H1 (cell line): ENCODE measurements at places on chromosomes 12 and 14.

GRCh38 chr12:48281811-48282210, 68.9 kb downstream of the ZNF641 start:
- DNase-seq: no peak

DNA sequence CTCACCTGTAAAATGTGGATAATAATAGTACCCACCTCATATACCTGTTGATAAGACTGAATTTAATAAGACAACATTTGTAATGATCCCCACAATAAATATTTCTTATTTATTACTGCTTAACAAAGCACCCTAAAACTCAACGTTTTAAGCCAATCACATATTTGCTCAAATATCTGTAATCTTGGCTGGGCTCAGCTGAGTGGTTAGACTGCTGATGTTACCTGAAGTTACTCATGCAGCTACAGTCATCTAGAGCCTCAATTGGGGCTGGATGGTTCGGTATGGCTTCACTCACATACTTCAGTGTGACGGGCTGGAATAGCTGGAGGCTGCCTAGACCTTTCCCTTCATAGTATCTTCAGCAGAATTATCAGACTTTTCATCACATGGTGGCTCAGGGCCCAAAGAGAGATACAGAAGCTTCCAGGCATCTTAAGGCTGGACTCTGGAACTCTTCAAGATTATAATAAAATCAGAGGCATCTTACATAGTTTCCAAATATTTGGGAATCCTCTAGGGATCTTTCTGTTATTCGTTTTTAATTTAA, 4.3 kb upstream of the OR5AU1 start:
- DNase-seq: no peak

- no peak for DNase-seq
Observed at GRCh38 chr14:77278461-77279230, 7.6 kb upstream of the NGB start.

DNA sequence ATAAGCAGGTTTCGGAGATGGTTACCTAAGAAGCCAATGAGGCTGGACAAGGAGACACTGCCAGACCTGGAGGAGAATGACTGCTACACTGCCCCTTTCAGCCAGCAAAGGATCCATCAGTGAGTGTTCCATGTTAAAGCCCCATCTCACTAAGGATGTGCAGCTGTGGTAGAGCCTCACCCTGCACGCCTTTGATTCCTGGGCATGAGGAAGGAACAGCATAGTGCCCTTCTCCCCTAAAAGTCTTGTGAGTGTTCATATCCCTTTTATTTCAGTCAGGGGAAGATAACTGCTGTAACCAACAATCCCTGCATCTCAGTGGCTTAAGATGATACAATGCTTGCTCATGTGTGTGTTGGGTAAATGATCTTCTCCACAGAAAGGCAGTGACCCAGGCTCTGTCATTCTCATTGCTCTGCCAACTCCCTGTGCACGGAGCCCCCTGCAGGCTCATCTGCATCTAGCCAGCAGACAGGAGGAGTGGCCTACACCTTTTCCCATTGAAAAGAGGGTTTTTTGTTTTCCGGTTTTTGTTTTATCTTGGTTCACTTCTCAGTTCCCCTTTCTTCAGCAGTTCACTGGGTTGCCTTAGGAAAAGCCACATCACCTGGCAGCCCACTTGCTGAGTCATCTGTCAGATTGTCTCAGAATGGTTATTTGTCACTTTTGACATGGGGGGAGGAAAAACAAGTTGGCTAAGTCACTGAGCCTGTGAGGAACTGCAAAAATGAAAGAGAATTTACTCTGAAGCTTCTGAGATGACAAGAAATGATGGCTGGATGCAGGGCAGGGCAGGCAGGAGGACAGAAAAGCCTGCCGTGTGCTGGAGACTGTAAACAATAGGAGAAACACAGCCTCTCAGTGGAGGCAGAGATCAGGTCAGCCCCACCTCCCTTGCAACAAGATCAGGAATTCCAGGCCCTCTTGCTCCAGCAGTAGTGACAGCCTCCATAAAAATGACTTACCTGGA, 193.3 kb downstream of the ANO4 start:
- no peak for DNase-seq

- DNase-seq: no peak
Observed at GRCh38 chr14:56002342-56002741, 115.9 kb upstream of the PELI2 start.

GRCh38 chr12:58184212-58184611, 242.8 kb downstream of the ATP23 start:
- DNase-seq: no peak

DNA sequence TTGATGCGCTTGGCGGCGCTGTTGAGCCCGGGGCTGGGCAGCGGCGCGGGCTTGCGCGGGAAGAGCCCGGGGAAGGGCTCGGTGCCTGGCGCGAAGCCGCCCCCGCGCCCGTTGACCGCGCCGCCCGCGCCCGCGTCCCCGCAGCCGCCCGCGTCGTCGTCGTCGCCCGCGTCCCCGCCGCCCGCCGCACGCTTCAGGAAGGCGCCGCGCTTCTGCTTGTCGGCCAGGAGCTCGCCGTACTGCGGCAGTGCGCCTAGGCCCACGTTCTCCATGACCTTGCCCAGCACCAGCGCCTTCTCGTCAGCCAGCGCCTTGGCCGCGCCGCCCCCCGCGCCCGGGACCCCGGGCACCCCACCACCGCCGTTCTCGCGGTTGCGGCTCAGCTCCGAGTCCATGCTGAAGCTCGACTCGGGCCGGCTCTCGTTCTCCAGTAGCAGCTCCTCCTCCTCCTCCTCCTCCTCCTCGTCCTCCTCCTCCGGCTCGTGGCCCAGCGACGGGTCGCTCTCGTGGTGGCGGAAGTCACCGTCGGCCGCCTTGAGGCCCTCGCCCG, 97.2 kb downstream of the BCL11B start:
- no peak for DNase-seq

DNA sequence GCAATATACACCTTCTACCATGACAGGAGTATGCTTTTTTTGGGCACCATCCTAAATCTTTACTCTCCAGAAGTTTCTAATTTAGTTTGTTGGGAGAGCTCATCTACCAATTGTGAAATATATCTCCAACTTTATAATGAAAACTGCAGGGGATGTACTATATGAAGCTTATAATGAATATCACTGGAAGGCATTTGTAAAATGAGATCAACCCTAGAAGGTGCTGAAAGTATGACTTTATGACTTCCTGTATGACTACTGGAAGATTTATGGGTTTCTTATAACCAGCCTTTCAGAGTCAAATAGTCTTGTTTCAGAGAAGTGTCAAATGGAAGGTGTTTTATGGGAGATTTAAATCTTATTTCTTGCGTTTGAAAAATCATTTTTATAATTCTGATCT, 122.9 kb downstream of the MYRFL start:
- DNase-seq: no peak

DNA sequence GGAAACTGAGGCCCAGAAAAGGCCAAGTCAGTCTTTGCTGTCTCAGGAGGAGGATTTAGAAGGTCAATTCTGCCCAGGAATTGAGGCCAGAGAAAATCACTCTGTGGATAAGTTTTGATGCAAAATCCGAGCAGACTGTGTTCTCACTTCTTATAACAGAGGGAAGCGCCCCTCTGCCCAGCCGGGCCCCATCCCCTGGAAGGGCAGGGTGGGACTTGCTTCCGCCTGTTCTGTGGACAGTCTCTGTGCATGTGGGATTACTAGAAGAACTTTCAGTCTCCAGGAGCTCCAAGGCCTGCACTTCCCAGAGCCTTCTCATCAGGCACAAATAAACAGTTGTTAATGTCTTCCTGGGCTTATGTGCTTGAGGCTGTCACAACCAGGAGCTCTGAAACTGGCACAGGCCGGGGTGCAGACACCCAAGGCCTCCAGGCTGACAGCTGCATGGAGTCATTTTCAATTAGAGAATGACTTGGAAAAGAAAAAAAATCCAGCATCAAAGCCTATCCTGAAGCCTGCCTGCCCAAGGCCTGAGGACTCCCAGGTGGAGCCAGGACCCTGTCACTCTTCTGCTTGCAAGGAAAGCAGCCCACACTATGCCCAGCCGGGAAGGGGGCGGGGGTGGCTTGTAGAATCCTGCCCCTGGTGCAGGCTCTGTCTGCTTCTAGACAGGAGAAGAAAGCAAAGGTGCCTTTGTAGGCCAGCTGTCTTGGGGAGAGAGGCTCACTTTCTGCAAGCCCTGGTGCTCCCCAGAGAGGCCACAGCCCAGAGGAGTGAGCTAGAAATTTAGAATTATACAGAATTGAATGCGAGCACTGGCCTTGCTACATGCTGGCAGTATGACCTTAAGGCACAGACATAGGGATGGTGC, 84.7 kb downstream of the NTF3 start:
- DNase-seq: no peak

- DNase-seq: no peak
Observed at GRCh38 chr14:101834800-101835547, 73.5 kb downstream of the PPP2R5C start.

GRCh38 chr12:7712841-7713442, 1.7 kb downstream of the DPPA3 start:
- DNase-seq: no peak

DNA sequence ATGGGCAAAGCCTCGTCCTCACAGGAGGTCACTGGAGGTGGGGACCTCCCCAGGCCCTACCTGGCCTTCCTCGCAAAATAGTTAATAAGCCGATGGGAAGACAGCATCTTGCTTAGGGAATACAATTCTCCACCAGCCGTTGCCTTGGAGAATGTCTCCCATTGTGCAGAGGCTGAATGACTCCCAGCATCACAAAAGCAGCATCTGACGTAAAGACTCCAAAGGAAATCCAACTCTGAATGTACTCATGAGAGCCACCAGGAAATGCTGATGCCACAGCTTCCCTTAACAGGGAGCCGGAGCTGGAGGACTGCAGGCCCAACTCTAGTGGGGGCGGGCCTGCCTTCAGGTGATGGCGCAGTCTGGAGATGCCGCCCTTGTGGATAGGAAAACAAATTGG, 15.5 kb downstream of the CCDC63 start:
- no peak for DNase-seq

- no peak for DNase-seq
Observed at GRCh38 chr14:32492457-32492856, 163.4 kb downstream of the AKAP6 start.

GRCh38 chr12:114395755-114396152, 10.2 kb downstream of the TBX5 start:
- no peak for DNase-seq

GRCh38 chr14:98198385-98198784, 1073.6 kb downstream of the BCL11B start:
- no peak for DNase-seq

DNA sequence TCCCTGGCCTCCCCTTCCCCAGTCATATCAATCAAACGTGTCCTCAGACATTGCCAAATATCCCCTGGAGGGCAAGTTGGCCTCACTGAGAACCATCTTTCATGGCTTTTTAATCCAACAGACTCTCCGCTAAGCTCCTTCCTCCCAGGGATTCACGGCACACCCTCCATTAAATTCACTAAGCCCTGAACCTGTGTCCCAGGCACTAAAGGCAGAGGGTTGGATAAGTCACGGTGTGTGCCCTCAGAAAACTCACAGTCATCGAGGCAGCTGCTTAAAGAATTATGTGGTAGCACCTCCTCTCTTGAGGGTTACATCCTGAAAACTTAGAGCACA, 167.1 kb downstream of the PIWIL1 start:
- DNase-seq: no peak

GRCh38 chr12:79331870-79332269, 358.9 kb downstream of the PAWR start:
- no peak for DNase-seq

DNA sequence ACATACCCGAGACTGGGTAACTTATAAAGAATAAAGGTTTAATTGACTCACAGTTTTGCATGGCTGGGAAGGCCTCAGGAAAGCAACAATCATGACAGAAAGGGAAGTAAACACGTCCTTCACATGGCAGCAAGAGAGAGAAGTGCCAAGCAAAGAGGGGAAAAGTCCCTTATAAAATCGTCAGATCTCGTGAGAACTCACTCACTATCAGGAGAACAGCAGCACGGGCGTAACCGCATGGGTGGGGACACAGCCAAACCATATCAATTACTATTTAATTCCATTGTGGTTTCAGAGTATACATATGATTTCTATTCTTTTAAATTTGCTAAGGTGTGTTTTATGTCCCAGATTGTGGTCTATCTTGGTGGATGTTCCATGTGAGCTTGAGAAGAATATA, 117.9 kb downstream of the SCAF11 start:
- DNase-seq: no peak

GRCh38 chr12:109308534-109309380, at the start of gene FOXN4:
Gene FOXN4 (minus strand): TSS chr12:109309284. CDS start chr12:109308321, 963 bp downstream.
- DNase-seq: no peak

DNA sequence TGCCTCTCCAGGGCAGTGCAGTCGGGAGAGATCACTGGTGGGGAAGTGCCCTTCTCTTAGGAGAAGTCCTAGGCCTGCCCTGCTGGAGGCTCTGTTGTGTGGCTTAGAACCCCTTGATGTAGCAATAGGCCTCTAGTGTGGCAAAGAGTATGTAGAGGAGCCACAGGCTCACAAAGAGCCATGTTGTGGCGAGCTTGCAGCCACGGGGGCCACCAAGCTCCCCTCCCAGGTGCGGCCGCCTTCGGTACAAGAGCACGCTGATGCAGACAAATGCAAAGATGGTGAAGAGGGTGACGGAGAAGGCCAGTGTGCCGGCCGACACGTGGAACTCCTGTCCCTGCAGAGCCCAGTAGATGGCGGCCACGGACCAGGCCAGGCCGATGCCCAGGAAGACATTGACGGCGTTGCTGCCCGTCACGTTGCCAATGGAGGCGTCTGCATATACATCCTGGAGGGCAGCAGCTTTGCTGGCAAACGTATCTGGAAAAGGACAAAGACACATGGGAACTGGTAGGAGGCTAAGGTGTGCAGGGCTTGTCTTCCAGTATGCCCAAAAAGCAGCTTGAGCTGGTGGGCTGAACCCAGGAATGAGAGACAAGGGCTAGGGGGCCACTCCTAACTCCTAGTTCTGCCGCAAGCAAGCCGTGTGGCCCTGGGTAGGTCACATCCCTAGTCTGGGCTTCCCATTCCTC, 142.8 kb downstream of the SLC8A3 start:
- peak; percentile 86 for DNase-seq
